ENCODE measurements at places on chromosomes 7 and 10.

DNA sequence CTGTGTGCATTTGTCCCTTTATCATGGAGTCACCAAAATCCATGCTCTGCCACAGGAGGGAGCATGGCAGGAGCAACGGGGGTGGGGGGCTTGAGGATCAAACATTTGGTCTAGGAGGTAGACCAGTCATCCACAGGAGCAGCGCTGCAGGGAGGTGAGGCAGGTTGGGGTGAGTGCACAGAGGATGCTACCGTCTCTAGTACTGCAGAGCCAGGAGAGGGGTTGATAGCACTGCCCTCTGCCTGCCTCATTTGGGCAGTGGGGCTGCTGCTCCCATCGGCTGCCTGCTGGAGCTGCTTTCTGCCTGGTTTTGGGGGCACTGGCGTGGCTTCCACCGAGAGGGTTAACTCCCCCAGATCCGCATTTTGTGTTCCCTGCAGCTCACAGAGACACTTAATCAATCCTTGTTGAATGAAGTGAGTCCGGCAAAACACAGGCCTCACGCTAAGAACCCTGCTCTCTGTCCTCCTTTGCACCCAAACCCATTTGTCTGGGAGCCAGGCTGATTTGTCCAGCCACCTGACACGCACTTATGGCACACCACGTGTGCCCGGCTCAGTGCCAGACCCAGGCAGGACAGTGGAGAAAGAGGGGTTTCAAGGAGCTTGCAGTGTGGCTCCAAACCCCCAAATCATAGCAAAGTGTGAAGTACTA, 527.1 kb upstream of the FOXK1 start:
- no peak for DNase-seq

DNA sequence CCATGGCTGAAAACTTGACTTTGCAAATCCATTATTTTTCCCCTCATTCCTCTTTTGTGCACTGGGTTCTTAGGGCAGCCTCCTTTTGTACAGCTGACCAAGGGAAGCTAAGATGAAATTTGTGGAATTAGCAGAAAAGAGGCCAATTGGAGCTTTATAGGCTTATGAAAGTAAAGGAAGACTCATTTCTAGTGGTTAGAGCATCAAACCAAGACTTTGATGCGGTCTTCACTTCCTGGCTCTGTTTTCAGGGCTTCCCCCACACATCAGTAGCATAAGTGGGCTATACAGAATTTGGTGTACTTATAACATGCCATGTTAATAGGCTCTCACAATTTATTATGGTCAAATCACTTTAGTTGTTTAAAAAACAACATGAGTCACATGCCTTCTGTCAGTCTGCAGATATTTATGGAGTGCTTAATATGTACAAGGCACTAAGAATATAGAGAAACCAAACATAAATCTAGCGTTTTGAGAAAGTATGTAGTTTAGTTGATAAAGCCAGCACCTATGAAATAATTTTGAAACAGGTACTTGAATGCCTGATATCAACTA, 5.7 kb downstream of the AUTS2 start:
- no peak for DNase-seq

GRCh38 chr7:139656387-139656786, 121.4 kb downstream of the HIPK2 start:
- no peak for DNase-seq

GRCh38 chr7:69367780-69368179, 230.5 kb upstream of the AUTS2 start:
- no peak for DNase-seq

- no peak for DNase-seq
These were observed 523.3 kb downstream of the KCNMA1 start for GRCh38 chr10:77114181-77114821.

DNA sequence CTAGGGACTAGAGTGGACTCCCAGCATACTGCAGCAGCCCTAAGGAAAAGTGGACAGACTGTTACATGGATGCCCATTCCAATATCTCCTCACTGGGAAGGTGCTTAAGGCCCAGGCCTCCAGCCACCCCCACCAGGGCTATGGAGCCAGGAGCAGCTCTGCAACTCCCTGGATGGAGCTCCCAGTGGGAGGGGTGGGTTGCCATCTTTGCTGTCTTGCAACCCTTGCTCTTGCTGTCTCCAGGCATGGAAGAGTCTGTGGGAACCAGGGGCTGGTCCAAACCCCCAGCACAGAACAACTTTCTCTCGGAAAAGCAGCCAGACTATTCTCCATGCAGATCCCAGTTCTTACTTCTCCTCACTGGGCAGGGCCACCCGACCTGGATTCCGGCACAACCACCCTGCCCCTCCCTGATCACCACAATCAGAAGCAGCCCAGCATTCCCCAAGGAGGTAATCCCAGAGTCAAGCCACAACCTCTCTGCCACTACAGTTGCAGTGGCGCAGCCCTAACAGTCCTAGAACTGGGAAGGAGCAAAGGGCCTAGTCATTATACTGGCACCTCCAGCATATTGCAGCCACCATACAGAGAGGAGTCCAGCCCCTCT, 41.8 kb upstream of the ZNF488 start:
- no peak for DNase-seq

DNA sequence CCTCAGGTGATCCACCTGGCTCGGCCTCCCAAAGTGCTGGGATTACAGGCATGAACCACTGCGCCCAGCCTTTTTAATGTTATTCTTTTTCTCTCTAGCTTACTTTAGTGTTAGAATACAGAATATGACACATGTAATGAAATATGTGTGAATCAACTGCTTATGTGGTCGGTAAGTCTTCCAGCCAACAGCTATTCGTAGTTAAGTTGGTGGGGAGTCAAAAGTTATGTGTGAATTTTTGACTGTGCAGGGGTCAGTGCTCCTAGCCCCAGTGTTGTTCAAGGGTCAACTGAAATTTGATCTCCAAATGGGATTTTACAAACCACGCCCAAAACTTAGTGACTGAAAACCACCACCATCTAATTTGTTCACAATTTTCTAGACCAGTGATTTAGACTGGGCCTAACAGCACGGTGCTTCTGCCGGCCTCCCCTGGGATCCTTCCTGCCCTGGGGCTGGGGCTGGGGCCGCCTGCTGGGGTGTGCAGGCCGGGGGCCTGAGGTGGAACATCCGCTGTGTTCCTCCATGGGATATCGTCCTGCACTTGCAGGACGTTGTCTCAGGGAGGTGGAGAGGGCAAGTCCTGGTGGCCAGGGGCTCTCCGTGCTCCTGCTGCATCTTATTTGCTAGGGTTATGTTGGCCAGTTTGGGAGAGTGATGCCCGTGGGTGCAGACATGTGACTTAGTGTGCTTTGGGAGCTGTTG, 24.5 kb upstream of the GRB10 start:
- DNase-seq: no peak

GRCh38 chr7:156582591-156583123, 57.9 kb upstream of the RNF32 start:
- DNase-seq: no peak

GRCh38 chr7:142507799-142508198, 241.5 kb upstream of the PRSS1 start:
- no peak for DNase-seq

GRCh38 chr7:95989301-95989700, 216.9 kb downstream of the DYNC1I1 start:
- DNase-seq: no peak

- DNase-seq: no peak
These were observed 739.5 kb downstream of the SORCS1 start for GRCh38 chr10:106424981-106425380.

DNA sequence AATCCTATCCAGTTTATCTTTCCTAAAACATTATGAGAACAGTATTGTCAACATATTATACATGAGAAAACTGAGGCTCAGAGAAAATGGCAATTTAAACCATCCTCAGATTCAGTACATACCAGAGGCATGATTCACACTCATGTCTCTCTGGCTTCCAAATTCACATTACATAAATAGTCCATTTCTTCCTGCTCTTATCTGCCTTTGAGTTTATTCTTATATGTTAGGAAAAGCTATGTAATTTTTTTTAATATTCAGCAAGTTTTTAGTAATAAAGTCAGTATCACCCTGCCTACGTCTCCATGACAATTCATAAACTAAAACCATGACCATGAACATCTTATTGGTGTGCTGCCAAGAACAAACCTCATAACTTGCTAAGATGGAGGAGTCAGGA, 1260.2 kb upstream of the SORCS1 start:
- DNase-seq: no peak

- no peak for DNase-seq
These were observed 23.1 kb downstream of the SPAG6 start for GRCh38 chr10:22368402-22368801.

- no peak for DNase-seq
These were observed 1.6 kb downstream of the CAPZA2 start for GRCh38 chr7:116863936-116864500.

- no peak for DNase-seq
These were observed 293.8 kb downstream of the TCERG1L start for GRCh38 chr10:131017566-131018285.

- DNase-seq: no peak
These were observed 522.4 kb downstream of the PARD3 start for GRCh38 chr10:34292675-34293074.

- no peak for DNase-seq
These were observed 233.1 kb upstream of the KLF6 start for GRCh38 chr10:4018054-4018511.

DNA sequence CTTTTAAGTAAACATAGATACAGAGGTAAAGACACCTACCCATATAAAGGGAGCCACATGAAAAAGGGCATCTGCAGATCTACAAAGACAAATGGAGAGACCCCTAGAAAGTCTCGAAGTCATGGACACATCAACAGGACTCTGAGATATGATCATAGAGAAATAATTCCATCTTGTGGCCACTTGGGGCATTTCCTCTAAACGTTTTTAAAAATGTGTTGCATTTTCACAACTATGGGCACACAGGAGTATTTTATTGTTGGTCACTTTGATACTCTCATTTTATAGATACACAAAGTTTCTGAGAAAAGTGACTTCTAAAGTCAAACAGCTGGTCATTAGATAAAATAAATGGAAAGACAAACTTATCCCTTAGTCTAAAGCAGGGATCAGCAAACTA, 87.1 kb downstream of the CRTAC1 start:
- DNase-seq: no peak

DNA sequence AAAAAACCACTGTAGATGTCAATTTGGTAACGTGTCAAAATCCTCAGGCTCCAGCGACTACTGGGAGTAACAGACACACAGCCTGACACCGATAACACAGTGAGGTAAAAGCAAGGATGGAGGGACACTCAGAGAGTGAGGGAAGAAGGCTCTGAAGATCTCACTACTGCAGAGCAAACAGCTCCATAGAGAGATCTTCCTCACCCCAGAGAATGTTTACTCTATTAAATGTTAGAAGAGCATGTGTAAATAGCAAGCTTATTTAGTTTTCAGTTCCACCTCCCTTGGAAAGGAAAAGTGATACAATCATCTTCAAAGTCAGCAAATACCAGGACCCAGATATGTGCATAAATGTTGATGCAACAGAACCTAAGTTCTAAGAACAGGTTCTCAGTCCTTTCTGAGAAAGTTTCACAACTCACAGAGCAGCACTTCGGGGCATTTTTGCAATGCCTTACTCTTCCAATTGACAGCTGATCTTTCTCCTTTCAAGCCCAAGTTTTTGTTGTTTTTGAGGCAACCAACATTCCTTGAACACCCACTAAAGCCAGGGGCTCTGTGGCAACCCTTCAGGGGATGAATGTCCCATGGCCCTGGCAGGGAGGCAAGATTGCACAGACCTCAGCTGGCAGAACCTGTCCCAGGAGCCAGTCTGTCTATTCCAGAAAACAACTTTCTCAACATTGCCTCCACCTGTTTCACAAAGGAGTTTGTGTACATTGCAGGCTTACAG, 177.4 kb downstream of the SFMBT2 start:
- DNase-seq: no peak

DNA sequence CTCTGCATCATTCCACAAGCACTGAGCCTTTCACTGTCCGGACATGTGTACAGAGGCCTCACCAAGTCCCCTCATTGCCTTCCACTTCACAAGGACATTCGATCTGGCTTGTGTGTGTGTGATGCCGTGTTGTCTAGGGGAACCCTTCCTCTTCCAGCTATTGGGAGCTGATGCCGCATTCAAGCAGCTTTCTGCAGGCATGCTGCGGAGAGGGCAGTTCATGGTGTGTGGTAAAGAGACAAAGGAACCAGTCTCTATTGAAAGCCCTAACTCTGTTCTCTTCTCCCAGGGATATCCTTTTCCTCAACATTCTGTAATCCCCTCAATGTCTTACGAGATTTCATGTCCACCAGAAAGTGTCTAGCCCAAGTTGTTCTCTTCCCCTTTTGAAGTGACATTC, 141.6 kb downstream of the ALOX5 start:
- no peak for DNase-seq

DNA sequence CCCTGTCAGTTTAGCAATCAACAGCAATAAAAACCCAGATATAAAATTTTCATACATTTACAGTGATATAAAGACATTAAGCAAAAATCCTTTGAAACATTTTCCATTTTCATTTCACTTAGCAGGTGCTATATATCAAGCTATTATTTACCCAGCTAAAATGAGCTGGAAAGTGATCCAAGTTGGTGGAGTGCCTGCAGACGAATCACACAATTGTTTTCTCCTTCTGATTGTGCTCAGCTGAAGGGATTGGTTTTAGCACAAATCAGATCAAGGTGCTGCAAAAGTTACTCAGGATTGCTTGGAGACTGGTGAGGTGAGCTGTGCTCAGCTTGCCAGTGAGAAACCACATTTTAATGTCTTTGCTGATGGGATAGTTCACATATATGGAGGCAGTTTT, 138.1 kb downstream of the LRMDA start:
- DNase-seq: no peak

DNA sequence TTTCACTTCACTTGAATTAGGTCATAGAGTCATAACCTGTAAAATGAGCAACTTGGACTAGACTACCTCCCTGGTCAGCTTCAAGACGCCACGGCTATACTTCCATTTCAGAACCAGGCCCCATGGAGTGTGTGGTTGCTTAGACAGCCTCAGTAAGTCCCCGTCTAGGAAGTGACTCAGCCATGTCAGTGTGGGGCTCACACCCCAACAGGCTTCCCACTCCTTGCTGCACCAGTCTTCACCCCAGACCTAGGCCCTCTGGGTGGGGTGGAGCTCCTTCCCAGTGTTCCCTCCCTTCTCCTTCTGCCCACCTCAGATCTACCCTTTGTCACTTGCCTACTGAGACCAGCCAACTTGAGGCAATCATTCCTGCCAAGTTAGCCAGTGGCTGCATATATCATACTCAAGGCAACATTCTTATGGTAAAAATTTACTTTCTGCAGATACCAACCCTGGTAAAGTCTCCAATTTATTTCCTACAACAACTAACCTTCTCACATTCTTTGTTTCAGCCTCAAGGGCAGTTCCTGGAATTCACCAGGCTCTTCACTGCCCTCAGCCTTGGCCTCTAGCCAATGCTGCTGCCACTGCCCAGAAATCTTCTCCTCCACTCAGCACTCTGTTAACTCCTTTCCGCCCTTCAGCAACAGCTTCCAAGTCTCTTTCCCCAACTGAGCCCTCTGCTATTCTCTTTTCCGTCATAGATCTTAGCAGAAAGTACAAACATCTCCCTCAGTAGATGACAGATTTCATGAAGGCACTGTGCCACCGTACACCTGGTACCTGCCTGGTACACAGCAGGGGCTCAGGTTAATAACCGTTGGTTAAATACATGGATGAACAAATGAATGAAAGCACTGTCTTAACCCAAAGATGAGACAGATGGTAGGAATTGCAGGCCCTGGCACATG, 31.3 kb upstream of the ZNRF2 start:
- no peak for DNase-seq

- no peak for DNase-seq
These were observed at the start of gene UTF1 for GRCh38 chr10:133230044-133230361. UTF1 (plus strand) TSS chr10:133230217; CDS start chr10:133230289, 72 bp downstream.

- no peak for DNase-seq
These were observed 72.7 kb upstream of the SEC61G start for GRCh38 chr7:54831644-54832095.
